ENCODE measurements at places on chromosomes 3 and 15.
A peak's percentile ranks its signal among the peaks of the same experiment; 100 is the strongest.

DNA sequence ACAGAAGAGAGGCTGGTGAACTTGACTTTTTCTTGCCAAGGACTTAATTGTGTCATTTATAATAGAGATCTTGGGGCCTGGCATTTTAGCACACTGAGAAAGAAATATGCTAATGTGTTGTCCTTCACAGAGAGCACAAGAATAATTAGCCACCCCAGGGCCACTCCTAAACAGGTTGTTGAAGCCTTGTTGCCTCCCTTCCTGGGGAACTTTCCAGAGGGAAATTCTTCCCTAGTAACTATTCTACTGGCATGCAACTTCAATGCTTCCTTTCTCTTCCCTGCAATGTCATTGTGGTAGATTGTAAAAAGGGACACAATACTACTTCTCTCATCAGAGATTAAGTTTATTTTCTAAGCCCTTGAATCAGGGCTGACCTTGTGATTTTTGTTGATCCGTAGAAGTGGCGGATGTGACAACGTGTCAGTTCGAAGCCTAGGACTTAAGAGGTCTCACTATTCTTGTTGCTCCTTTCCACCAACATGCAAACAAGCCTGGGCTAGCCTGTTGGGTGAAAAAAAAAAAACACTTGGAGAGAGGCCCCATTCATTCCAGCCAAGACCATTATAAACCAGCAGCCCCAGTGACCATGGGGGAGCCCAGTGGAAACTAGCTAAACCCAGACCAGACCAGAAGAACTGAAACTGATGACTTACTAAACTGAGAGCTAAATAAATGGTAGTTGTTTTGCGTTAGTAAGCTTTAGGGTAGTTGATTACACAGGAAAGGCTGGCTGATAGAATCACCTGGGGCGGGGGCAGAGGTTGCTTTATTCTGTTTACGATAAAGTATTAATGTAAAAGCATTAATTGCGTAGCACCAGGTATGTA lies 287.2 kb downstream of the SHQ1 start:
- no peak for DNase-seq

GRCh38 chr15:73333001-73333400 lies 35.8 kb downstream of the HCN4 start:
- no peak for DNase-seq

GRCh38 chr3:115968871-115969270 lies 345.6 kb downstream of the GAP43 start:
- DNase-seq, result no peak

DNA sequence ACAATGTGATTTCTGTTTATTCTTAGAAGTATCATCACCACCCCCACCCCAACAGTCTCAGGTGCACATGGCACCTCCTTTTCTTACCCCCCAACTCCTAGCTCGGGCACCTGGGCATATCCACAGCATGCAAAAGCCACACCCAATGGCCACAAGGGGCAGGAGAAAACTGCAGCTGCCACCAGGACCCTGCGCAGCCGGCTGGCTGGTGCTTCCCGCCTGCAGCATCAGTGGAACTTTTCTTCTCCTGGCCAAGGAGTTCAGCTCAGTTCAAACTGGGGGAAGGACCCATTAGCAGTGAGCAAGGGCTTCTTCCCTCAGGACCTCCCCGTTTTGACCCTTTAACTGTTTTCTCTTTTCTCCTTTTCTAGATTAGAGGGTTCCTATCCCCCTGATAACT lies 44.8 kb downstream of the TM4SF18 start:
- no peak for DNase-seq

- peak; percentile 40 for DNase-seq
These were observed 117.5 kb downstream of the EDEM1 start for GRCh38 chr3:5304789-5305683.

DNA sequence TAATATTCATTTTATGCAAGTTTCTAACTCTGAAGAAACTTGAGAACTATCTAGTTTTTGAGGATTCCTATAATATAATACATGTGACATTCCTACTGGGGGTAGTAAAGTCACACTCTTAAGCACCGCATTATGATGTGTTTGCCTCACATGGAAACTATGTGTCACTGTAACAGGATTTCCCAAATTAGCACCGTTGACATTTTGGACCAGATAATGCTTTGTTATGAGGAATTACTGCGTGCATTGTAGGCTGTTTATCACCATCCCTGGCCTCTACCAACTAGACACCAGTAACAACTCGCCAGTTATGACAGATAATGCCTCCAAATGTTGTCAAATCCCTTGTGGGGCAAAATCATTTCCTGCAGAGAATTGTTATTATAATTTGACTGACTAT lies 267.8 kb downstream of the RAP2B start:
- peak; percentile 71 for DNase-seq

GRCh38 chr3:42701371-42702065 lies 1.1 kb downstream of the HHATL start:
- peak; percentile 50 for DNase-seq

DNA sequence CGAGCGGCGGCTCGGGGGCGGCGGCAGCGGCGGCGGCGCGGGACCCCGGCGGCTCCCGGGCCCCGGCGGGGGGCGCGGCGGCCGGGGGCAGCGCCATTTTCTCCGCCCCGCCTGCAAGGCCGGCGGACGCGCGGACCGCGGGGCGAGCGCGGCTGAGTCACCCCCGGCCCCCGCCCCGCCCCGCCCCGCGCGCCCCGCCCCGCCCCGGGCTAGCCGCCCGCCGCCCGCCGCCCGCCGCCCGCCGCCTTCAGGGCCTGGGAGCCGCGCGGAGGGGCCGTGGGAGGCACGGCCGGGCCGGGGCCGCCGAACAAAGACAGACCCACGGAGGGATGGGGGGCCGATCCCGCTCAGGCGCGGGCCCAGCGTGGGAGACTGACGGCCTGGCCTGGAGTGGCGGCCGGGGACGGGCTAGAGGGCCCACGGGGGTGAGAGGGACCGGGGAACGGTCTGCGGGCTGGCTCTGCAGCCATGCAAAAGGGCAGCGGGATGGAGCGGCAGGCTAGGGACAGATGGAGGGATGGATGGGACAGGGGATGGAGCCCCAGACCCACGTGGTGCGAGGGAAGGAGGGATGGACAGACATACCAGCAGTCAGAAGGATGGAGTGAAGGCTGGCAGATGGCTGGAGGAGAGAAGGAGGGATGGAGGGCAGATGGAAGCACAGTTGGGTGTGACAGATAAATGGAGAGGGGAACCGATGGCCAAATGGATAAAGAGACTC lies at the start of gene EIF4E3:
Gene EIF4E3, minus strand, starts transcription at position 132 of the 721 bp plus-strand sequence. Its CDS starts 35 bp downstream, at position 97.
- peak; percentile 46 for DNase-seq

DNA sequence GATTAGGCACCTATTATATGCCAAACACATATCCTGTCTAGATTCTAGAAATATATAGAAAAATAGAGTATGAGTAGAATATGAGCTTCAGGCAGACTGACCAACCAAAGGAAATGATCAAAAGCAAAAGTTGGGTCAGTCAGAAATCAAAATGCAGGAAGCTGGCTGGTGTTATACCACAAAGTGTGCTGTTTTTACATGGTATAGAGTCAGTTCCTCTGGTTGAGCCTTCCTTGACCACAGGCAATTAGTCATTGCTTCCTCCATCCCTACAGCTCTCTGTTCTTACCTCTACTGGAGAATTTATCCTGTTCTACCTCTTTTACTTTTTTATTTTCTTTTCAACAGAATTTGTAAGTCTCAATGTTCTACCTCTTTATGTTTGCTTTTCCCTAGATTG lies 149.8 kb downstream of the TMCO5A start:
- peak; percentile 49 for DNase-seq

DNA sequence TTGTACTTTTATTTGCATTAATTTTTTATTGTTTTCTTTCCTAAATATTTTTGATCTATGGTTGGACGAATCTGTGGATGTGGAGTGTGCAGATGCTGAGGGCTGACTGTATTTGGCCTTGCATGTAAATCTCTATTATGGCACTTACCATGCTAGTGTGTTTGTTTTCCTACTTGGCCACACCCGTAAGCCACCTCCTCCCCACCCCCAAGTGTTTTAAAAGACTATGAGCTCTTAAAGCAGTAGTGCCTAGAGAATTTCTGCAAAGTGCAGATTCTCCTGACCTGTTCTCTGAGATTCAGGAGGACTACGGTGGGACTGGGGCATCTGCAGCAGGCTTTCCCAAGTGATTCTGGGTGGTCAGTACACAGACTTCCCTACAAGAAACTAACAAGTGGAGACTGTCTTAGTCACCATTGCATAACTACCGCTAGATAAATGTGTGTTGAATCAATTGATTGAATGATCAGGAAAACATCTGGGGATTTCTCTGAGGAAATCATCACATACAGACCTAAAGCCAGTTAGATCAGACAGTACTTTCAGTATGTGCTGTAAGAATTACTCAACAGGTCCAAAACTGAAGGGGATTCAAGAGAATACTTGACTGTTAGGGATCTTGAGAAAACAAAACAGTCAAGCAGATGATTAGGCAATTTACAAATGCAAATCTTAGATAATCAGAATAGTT lies 6.2 kb upstream of the TIPARP start:
- no peak for DNase-seq

Measured in fibroblast of skin of back (primary cell).